ENCODE measurements at places on chromosomes 6 and 20.

- DNase-seq = no peak
These were observed 6.7 kb upstream of the HMGN3 start for GRCh38 chr6:79241228-79241627.

GRCh38 chr6:7938562-7939183, 28.1 kb upstream of the TXNDC5 start:
- no peak for DNase-seq

DNA sequence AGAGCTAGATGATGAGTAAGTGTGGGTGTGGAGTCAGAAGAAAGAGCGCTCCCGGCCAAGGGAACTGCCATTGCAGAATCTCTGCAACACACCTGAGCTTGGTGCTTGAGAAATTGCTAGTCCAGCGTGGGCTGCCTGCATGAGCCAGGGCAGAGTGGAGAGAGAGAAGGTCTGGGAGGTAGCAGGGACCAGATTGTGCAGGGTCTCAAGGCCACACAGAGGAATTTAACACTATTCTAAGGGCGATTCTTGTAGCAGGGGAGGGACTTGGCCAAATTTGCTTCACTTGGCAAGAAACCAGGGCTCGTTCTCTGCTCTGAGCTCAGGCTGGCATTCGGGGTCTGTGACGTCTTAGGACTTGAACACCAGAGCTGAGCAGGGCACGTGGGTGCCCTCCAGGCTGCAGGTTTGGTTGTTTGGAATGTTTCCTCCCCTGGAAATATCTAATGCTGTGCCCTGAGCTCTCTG, 53.5 kb downstream of the BCAS4 start:
- no peak for DNase-seq

DNA sequence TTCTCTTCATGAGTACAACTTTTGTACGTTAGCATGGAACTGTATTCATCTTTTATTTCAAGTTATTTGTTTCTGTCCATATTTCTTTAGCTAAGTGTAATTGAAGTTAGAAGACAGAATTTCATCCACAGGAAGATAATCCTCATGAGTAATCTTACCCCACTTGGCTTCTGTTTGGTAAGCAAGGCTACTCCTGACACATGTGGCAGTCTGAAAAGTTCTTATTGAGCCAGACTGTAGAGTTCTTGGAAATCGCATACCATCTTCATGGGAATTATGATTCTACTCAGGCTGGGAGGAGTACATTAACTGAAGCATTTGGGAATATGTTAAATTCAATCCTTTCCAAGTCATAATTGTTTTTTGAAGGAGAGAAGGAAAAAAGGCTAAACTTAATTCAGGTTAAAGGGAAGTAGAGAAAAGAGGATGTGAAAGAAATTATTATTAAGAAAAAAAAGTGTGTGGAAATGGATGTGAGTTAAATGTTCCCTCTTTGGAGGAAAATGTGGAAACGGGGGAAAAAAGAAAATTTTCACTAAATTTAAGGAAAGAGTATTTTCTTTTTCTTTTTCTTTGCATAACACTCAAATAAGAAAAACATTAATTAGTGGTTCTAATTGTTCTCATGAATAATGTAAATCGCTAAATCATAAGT, 41.5 kb upstream of the TENT5A start:
- DNase-seq = no peak

- no peak for DNase-seq
These were observed 1.4 kb upstream of the KHDC1 start for GRCh38 chr6:73264446-73264845.

- no peak for DNase-seq
These were observed 511 bp upstream of the CLIC1 start for GRCh38 chr6:31736768-31737314.

DNA sequence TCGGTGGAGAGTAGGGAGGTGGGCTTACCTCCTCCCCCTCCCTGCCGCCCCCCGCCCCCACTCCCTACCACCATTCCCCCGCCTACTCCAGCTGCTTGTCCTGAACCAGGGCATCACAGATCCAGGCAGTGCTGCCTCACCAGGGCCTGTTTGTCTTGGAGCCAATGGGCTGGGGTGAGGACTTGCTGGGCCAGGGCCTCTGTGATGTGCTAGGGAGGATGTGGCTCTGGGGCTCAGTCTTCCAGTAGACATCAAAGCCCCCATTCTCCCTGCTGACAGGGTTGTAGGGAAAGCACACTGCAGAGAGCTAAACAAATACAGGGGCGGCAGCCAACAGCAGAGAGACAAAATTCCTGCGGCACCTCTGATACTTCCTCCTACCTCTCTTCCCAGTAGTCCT, 48.2 kb upstream of the NXT1 start:
- DNase-seq = no peak

- no peak for DNase-seq
These were observed 45.7 kb downstream of the PREP start for GRCh38 chr6:105357165-105357564.

DNA sequence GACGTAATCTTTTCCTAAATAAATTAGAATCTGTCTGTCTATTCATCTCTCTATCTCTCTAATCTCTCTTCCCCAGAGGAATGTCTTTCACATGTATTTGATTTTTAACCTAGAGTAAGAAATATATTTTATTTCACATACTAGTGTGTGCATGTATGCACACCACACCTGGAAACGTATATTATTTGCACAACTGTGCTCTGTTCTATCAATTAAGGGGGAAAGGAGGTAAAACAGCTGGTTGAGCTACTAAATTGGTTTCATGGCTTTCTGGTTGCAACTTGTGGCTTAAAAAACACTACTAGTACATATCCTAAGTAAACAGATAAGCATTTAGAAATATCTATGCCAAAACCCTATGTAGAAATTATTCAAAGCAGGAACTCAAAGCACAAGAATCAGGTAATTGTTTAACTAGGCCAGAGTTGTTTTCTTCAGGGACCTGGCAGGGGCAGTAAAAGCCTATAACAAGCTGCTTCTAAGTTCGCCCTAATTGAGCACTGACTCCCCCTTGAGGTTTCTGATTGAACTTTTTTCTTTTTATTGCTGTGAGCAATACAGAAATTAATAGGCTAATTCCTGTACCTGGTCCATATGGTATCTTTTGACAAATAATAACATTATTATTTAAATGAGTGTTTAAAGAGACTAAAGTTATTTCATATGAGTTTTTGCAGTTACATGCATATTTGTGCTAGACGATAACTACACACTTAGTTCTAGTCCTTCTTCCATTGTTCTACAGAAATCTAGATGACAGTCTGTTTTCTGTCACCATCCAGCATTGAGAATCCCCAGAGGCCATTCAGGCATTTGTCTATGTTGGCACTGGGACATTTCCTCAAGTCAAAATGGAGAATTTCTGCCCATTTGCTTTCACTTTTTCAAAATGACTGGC, 88.6 kb downstream of the MCHR2 start:
- DNase-seq = no peak

- DNase-seq = peak; percentile 75
These were observed 26.5 kb downstream of the BCKDHB start for GRCh38 chr6:80133020-80133419.

- no peak for DNase-seq
These were observed 556.0 kb upstream of the JAG1 start for GRCh38 chr20:11229772-11230171.

- DNase-seq = no peak
These were observed 62.6 kb upstream of the ADGRB3 start for GRCh38 chr6:68572525-68572924.

DNA sequence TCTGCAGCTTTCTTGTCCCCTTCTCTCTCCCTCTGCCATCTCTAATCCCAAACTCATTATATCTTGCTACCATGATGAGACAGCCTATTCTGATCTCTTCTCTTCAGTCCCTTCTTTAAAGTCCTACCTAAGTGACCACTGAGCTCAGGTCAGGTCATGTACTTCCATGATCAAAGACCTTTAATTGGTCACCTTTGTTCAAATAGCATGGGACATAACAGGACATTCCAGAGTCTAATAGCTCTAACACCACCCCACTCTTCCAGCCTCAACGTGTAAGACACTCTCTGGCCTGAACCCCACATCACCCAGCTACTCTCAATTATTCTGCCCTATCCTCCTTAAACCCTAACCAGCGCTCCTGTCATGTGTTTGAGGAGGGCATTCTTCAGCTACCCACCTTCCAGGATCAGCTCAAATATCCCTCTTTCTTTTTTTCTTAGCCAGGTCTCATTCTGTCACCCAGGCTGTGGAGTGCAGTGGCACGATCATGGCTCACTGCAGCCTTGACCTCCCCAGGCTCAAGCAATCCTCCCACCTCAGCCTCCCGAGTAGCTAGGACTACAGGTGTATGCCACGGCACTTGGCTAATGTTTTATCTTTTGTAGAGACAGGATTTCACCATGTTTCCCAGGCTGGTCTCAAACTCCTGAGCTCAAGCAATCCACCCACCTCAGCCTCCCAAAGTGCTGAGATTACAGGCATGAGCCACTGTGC, 2.1 kb upstream of the SMLR1 start:
- no peak for DNase-seq

- no peak for DNase-seq
These were observed 3.4 kb upstream of the BHLHE23 start for GRCh38 chr20:63009988-63010769.

DNA sequence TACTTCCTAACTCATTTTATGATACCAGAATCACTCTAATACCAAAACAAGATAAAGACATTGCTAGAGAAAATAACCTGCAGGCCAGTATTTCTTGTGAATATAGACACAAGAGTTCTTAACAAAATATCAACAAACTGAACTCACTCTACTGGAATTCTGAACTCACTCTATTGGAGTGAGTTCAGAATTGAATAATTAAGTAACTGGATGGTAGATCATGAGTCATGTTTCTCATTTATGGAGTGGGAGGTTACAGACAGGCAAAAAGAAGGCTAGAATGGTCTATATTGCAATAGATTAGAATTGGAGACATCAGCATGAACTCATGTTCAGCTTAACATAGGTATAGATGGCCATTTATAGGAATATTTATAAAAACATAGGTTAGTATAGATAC, 26.6 kb upstream of the C6orf58 start:
- no peak for DNase-seq

- DNase-seq = no peak
These were observed 123.1 kb downstream of the GRIK2 start for GRCh38 chr6:101516578-101516977.

DNA sequence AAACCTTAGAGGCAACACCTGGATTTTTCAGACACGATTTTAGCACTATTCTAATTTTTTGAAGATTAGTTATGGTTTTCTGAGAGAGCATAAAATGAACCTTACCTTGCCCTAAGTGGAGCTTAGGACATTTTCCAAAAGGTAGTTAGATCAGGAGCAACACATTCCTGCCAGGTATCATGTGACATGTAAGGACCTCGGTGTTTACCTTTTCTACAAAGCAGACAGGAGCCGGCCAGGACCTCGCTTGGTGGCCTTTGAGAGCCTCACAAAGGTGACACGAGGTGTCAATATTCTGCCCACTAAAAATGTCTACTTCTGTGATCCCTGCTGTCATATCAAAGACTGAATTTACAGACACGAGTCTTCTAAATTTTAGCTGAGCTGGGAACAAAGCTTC, 174.9 kb downstream of the SMOC2 start:
- DNase-seq = no peak

- DNase-seq = no peak
These were observed 79.6 kb downstream of the IPCEF1 start for GRCh38 chr6:154276810-154277628.

DNA sequence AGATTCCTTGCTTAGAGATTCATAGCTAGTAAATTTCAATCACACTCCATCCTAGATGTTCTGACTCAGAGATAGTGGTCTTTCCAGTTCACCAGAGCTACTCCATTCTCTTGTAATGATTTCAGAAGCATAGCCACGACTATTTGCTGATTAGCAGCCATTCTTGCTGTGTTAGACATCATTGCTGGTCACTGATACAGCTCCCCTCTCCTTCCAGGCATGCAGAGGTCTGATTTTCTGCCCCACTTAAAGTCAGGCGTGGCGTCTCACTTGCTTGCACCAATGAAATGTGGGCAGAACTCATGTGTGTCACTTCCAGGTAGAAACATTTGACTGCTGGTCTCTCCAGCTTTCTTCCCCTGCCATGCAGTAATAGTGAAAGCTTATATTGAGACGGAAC, 168.9 kb upstream of the JARID2 start:
- DNase-seq = no peak

DNA sequence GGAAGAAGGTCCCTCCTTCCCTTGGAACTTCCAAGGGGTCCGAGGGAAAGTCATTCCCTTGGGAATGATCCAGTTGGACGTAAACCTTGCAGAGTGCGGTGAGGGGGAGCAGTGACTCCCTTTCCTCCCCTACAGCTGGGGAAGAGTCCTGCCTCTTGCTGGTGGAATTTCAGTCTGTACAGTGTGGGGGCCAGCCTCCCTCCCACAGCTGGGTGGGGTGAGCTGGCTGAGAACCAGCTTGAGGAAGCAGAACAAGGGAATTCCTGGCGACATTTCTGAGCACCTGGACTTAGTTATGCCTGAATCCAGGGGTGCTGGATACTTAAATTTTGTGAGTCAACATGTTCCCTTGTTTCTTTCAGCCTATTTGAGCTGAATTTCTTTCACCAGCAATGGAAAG, 152.0 kb downstream of the ANKRD60 start:
- no peak for DNase-seq

DNA sequence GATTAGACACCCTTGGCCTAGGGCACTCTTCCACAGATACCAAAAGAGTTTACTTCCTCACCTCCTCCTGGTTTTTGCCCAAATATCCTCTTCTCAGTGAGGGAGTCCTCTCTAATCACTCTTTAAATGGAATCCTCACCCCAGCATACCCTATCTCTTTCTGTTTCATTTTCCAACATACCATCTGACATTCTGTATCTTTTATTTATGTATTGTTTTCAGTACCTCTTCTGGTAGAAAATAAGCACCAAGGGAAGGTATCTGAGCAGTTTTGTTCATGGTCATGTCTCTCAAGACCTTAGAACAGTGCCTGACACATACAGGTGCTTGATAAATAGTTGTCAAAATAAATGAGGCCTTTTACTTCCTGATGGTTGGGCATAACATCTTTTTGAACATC, 55.1 kb downstream of the KIAA0408 start:
- no peak for DNase-seq

GRCh38 chr6:139186242-139186641, 51.4 kb downstream of the HECA start:
- DNase-seq = no peak

DNA sequence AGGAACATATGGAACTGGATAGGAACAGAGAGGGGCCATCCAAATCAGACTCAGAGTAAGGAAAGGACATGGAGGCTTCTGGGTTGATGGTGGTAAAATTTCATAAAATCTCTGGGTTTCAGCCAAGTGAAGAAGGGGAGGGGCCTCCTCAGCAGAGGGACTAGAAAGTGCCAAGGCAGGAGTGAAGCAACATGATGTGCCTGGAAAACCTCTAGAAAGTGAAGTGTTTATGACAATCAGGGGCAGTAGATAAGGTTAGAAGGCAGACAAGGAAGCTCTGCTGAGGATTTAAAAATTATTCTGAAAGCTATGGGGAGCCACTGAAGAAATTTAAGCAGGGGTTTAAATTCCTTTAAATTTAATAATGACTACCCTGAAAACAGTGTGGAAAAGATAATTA, 126.0 kb upstream of the TENT5A start:
- DNase-seq = no peak

DNA sequence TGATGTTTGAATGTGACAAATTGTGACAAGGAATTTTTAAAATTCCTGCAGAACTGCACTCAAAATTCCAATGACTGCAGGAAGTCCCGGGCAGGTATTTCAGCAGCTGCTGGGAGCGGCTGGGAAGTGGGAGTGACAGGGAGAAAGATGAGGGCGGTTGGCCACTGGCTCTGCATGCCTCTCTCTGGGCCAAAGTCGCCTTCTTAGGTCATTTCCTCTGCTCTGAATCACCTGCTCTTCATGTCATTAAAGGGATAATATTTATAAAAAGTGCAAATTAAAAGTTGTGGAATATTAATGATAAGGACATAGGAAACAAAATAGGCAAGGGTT, 43.9 kb downstream of the RAMACL start:
- no peak for DNase-seq

- peak; percentile 40 for DNase-seq
These were observed at the start of gene MOCS1 for GRCh38 chr6:39934131-39934757. Gene MOCS1 (minus strand): TSS chr6:39934462. CDS start chr6:39934417, 45 bp downstream.
